DMS79 treated with DMSO at 0.1 percent for 48 hours (cell line): ENCODE measurements at places on chromosomes 6 and 20.

DNA sequence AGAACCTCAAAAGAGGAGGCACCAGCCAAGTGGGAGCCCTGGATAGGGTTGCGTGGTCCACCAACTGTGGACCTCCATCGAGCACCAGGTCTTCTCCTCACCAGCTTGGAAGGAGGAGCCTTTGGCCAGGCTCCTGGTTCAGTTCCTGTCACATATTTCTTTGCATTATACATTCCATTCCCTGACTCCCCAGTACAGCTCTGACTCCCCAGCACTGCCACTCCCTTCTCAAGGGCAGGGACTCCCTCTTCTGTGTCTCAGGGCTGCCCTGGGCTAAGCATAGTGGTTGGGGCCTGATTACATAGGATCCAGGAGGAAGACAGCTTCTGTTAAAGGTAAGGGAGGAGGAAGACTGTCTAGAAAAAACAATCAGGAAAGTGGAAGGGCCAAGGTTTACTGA lies 91.1 kb downstream of the MRPL14 start:
- DNase-seq, result no peak

GRCh38 chr6:158377860-158378259 lies 65.6 kb downstream of the TULP4 start:
- peak; percentile 25 for DNase-seq

GRCh38 chr6:46184114-46184513 lies 13.3 kb upstream of the ENPP5 start:
- DNase-seq, result no peak

- no peak for DNase-seq
These were observed 46.6 kb downstream of the AGPAT4 start for GRCh38 chr6:161227004-161227960.

DNA sequence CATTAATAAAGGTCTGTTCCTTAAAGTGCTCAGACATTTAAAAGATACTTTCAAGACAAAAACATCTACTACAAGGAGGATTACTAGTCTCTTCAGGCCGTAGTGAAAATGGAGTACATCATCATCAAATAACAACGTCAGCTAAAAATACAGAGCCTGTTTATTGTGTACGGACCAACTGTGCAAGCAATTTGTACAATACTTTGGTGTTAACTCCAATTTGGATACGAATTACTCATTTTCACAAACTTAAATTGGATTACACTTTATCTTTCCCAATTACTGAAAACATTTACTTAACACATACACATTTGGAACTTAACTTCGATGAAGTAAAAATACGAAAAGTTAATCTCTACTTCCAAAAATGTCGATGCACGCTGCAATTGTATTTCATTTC lies 802 bp downstream of the CYP39A1 start:
- no peak for DNase-seq

GRCh38 chr6:134178161-134179044 lies 126.0 kb upstream of the SLC2A12 start:
- DNase-seq, result no peak

DNA sequence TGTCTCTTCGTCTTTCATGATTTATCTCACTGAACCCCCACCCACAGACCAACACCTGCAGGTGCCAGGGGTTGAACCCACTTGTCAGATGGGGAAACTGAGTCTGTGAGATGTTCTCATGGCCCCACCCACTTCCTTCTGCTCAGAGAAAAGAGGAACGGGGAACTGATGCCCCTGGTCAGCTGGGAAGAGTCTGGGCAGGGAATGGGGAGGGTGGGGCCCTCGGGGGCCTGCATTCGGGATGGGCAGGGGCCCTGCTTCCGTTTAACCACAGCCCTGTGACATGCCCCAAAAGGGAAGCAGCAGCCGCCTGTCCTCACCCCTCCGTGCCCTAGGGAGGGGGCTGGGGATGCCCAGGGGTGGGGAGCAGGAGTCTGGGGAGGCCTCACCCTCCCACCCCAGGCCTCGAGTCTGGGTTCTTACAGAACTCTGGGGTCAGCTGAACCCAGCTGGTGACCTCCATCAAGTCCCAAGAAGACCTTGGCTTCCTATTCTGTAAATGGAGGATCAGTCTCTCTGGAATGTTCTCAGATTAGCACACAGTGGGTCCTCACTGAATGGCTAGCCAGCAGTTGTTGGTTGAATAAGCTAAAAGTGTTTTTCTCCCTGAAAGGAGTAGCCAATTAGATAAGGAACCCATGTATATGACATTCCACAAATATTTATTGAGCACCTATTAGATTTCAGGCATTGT lies 81.5 kb downstream of the CEBPB start:
- no peak for DNase-seq

GRCh38 chr6:53284901-53285300 lies 63.8 kb downstream of the ELOVL5 start:
- no peak for DNase-seq

- no peak for DNase-seq
These were observed 62.6 kb upstream of the SIRPG start for GRCh38 chr20:1720226-1720625.

DNA sequence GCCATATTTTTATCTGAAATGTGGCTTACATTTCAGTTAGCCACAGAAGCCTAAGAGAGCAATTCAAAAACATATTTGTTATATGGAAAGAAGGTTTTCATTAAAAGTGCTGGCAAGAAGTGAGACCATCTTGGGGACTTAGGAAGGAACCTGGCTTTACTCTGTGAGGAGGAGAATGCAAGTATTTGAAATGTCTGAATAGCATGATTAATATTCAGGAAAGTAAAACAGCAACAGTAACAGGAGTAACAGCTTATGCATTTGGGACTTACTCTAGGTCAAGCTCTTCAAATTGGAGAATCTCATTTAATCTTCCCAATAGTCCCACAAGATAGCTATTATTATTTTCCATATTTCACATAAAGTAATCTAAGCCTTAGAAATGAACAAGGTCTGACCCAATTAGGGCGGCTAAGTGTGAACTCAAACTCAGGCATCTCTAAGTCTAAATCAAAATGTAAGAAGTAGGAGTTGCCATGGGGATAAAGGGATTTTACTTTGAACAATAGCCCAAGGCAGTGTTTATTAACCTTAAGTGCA lies 816.5 kb downstream of the BCKDHB start:
- no peak for DNase-seq

- no peak for DNase-seq
These were observed 346.9 kb downstream of the LMBRD1 start for GRCh38 chr6:69449887-69450286.

DNA sequence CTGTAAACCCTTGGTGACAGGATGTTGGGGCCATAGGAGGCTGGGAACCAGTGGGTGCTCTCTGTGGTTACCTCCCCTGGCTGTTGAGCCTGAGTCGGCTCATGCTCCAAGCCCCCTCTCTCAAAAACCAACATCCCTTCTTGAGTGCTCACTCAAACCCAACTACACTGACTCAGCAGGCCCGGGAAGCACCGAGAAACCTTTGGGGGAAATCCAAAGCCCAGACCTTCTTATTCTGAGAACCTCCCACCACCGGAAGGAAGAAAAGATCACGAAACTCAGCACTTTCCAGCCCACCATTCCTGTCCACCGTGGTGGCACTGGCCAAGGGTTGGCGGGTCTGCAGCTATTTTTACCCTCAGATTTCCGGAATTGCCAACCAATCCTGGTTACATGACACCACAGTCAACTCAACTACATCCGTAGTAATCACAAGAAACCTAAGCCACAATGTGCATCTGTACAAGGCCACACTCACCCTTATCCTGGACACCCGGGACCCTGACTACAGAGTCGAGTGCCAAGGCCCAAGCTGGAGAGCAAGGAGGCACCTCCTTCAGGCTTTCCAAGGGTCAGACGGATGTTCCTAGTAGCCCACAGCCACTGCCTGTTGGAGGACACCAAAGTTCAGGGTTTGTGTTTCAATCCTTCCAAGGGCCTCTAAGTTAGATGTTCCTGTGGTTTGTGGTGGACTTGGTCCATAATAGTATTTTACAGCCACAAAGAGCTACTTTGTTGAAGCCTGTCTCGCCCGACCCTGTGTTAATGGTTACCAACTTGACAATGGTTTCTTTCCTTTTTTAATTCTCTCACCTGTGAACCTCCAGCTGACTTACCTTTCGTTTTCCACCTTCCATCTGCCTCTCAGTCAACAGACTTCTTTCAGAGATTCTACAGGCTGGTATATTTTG lies 317.0 kb downstream of the CDC5L start:
- DNase-seq, result no peak

- no peak for DNase-seq
These were observed 40.7 kb downstream of the TP53INP2 start for GRCh38 chr20:34744847-34745246.

- no peak for DNase-seq
These were observed 32.0 kb upstream of the GJA10 start for GRCh38 chr6:89862273-89862672.

DNA sequence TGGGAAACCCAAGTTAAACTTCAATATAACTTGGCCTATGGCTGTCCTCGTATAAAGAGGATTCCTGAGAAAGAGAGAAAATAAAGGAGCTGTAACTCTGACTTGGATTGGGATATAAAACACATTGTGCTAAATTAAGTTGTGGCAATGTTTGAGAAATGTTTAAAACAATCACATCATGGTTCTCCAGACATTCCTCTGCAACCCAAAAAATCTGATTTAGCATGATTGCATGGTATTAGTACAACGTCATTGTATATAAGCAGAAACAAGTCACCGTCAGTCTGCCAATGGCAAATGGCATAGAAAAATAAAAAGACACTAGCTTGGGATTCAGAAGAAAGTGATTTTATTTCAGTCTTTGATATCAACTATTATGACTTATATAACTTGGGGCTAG lies 140.2 kb upstream of the FAM83B start:
- DNase-seq, result no peak

DNA sequence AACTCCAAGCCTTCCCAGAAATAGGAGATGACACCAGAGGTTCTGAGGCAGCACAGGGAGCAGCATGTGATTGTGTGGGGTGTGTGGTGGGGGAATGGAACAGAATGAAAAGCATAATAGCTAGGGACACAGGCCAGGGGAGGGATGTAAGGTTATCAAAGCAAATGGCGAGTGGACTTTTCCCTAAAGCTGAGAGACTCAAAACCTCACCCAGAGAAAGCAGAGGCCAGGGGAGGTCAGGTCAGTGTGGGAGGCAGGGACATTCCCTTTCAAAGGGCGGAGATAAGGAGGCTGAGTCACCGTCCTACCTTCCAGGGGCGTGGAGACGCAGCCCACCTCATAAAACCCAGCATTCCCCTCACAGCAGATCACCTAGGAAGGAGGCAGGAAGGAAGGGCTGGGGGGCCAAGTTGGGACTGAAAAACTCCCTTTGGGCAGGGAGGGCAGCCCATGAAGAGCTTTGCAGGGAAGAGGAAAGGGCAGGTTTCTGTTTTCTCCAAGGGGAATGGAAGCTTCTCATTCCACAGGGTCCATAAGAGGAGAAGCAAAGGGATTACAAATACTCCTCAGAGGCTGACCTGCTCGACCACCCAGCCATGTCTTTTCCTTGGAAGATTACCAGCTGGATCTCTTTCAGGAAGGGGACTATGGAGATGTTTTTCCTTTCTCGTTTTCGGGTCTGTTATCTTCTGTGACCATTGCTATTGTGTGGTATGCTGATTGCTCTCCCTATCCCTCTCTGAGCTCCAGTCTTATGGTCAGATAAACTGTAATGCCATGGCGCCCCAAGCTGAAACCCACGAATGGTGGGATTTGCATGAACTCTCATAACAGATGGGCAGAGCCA lies 9.6 kb upstream of the LY6G5C start:
- no peak for DNase-seq

GRCh38 chr6:9140172-9140571 lies 704.8 kb upstream of the SLC35B3 start:
- peak; percentile 73 for DNase-seq

DNA sequence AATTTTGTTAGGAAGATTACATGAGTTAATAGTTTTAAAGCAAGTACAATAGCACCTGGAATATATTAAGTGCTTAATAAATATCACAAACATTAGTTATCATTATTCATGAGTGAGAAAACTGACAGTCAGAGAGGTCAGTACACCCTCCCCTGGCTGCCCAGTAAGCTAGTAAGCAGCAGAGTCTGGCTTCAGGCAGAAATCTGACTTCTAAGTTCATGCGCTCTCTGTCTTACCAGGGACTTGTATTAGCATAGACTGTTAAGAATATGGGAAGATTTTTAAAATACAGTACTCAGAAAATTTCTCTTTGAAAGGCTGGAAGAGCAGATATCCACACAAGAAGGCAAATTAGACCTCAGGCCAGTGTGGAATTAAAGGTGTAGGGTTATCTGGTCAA lies 40.8 kb downstream of the BCAS1 start:
- no peak for DNase-seq

GRCh38 chr6:142416179-142416578 lies 114.4 kb downstream of the ADGRG6 start:
- no peak for DNase-seq

GRCh38 chr20:45957021-45957941 lies 14.7 kb downstream of the ZNF335 start:
- no peak for DNase-seq

DNA sequence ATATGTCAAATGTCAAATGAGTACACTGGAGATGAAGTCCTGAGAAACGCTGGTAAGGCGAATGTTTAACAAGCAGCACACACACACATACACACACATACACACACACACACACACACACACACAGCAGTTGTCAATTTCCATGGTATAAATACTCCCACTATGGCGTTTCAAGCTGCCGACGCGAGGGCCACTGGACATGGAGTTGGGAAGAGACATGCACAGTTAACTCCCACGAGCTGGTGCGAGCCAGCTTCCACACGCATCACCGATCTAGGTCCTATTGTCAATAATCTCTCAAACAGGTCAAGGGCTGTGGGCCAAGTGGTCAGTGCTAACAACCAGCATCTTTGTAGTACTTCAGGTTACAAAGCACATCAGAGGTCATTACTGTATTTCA lies 58.9 kb downstream of the TRERF1 start:
- no peak for DNase-seq

- DNase-seq, result no peak
These were observed 371.0 kb downstream of the TENT5A start for GRCh38 chr6:81381382-81381916.

- DNase-seq, result peak; percentile 80
These were observed at the start of gene FBXO30 for GRCh38 chr6:145814501-145815308. TSS of gene FBXO30 (minus strand) at chr6:145814795. CDS start at chr6:145806405, 8,390 bp downstream.

- DNase-seq, result no peak
These were observed 142.0 kb downstream of the CEP57L1 start for GRCh38 chr6:109237077-109237985.

- DNase-seq, result no peak
These were observed 994.0 kb downstream of the GRIK2 start for GRCh38 chr6:102387326-102388033.
